Transverse colon (tissue), 4 donors: ENCODE measurements at places on chromosomes 5 and 9. TPM values are rescaled to one million over a fixed set of nuclear protein-coding genes. Genes with fewer than 3 reads are reported as not detected.

- peaks cover 49% of the 10 kb centered on the region for H3K27me3 ChIP-seq
- H3K27ac ChIP-seq, result peak overlapping the region; percentile 84
- peak overlapping the region; percentile 87 for H3K4me3 ChIP-seq
- peaks cover 19% of the 10 kb centered on the region for H3K4me1 ChIP-seq
- peak; percentile 87 for DNase-seq
Measured at GRCh38 chr9:21995006-21995665, 545 bp downstream of the CDKN2B-AS1 start.

DNA sequence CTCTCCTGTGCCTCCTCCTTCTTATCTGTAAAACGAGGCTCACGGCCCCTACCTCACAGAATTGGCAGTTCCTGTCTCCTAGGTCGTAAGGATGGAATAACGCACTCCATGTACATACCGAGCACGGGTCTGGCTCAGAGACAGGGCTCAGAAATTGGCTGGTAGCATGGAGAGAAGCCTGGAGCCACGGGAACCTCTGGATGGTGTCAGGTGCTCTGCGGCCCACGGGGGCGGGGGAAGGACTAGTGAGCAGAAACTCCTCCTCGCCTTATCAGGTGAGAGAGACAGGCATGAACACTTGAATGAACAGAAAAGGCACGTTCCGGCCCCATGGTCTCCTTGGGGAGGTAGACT is 15.4 kb upstream of the C5orf47 start:
- no peaks in the 10 kb centered on the region for H3K36me3 ChIP-seq
- peak overlapping the region; percentile 35 for H3K4me3 ChIP-seq
- DNase-seq, result peak; percentile 31
- peaks cover 10% of the 10 kb centered on the region for H3K4me1 ChIP-seq

DNA sequence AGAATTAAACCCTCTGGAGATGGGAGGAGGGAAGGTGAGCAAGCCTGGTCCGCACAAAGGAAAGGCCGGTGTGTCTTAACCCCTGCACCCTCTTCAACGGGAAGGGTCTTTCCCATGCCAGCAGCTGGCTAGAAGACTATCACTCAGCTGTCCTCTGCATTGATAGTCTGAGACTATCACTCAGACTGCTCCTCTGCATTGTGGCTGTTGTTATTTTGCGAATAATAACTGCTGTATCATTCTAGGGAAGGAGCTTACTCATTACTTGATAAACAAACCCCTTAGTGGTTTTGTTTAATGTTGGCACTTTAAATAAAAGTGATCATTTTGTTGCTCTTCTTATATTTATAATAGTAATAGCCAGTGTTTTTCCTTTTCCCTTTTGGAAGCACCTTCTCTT is 8.1 kb downstream of the TRIP13 start:
- H3K36me3 ChIP-seq, result no peaks in the 10 kb centered on the region
- H3K27me3 ChIP-seq, result no peaks in the 10 kb centered on the region
- no peak overlapping the region for H3K27ac ChIP-seq

DNA sequence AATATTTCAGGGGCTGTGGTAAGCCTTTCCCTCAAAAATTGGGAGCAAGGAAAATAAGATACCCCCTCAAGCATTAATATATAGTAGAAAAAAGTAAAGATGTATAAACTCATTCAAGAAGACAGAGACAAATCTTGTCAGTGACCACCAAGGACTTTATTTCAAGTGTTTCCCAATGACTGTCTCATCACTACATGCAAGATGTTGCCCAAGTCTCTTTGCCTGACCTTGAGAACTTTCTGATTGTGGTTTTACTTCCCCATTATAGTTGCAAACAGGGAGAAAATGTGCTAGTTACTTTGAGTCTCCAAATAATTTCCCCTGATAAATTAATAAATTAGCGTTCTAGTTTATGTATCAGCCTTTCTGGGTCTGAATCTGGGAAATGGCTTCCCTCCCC is 4.0 kb upstream of the SLC46A2 start:
- peaks cover 32% of the 10 kb centered on the region for H3K27me3 ChIP-seq
- no peaks in the 10 kb centered on the region for H3K36me3 ChIP-seq
- H3K4me1 ChIP-seq, result no peaks in the 10 kb centered on the region
- H3K4me3 ChIP-seq, result no peak overlapping the region
- H3K27ac ChIP-seq, result no peak overlapping the region

GRCh38 chr5:124859556-124860290 is 113.3 kb upstream of the ZNF608 start:
- H3K27me3 ChIP-seq, result no peaks in the 10 kb centered on the region
- no peak for DNase-seq
- H3K36me3 ChIP-seq, result no peaks in the 10 kb centered on the region
- no peak overlapping the region for H3K27ac ChIP-seq

GRCh38 chr9:14051419-14051818 is 262.5 kb downstream of the NFIB start:
- DNase-seq, result no peak
- H3K4me1 ChIP-seq, result no peaks in the 10 kb centered on the region
- H3K27ac ChIP-seq, result no peak overlapping the region

DNA sequence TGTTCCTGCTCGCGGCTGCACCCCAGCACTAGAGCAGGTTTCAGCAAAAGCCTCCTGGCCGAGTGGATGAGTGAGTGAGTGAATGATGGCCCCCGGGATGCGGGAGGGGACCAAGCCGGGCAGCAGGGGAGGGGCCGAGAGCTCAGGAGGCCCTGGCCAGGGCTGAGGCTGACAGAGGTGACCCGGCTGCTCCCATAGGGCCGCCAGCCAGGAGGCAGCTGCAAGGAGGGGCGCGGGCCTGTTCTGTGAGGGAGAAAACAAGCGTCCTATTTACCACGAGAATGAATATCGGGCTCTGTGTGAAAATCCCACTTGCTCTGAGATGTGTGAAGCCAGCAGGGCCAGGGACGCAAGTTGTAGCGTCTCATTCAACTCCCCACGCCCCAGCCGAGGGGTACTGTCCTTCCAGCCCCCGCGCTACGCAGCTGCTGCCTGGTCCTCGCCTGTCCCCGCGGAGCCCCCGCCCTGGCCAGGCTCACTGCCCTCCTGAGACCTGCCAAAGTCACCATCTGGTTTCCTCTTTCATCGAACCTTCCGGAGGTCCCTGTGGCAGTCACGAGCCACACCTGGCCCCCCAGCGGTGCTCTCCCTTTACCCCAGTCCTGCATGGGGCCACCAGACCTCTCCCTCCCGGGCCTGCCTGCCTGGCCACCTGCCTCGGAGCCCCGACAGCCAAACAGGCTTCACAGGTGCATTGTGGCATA is 38.8 kb downstream of the RASGEF1C start:
- DNase-seq, result no peak
- no peak overlapping the region for H3K4me3 ChIP-seq
- H3K27ac ChIP-seq, result peak overlapping the region; percentile 41

DNA sequence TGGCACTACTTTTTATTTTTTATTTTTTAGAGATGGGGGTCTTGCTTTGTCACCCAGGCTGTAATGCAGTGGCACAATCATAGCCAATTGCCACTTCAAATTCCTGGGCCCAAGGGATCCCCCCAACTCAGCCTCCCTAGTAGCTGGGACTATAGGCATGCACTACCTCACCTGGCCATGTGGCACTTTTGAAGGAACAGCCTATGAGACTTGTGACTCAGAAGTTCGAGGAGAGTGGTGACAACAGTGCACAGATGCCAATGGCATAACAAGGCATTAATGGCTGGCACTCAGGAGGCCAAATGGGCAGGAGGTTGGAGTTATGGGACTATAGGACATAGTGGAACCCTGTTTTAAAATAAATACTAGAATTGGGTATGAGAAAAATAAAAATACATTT is 33.7 kb downstream of the ANKRD31 start:
- no peak overlapping the region for H3K4me3 ChIP-seq
- H3K27ac ChIP-seq, result no peak overlapping the region
- H3K36me3 ChIP-seq, result no peaks in the 10 kb centered on the region
- no peaks in the 10 kb centered on the region for H3K27me3 ChIP-seq

- no peaks in the 10 kb centered on the region for H3K27me3 ChIP-seq
- H3K36me3 ChIP-seq, result no peaks in the 10 kb centered on the region
- H3K27ac ChIP-seq, result no peak overlapping the region
- H3K4me1 ChIP-seq, result no peaks in the 10 kb centered on the region
- peak; percentile 16 for DNase-seq
Measured at GRCh38 chr9:127664678-127665507, 41.9 kb upstream of the CFAP157 start.

DNA sequence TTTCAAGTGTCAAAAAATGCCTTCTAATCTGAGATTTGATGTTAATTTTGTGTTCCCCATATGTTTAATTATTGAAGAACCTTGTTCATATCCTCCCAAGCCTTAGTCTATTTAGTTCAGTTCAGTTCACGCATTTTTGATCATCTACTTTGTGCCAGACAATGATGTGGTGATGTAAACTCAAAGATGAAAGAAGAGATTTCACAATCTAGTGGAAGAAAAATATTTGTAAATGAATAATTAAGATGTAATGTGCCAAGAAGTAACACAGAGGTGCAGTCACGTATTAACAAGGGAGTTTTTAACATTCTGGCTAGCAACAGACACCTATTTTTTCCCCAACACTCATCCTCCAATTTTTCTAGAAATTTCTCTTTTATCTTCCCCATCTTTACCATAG is 22.1 kb upstream of the KIF2A start:
- no peaks in the 10 kb centered on the region for H3K27me3 ChIP-seq
- H3K4me1 ChIP-seq, result no peaks in the 10 kb centered on the region

- no peak for DNase-seq
- H3K27ac ChIP-seq, result no peak overlapping the region
- no peak overlapping the region for H3K4me3 ChIP-seq
Measured at GRCh38 chr5:1015507-1015906, 6.9 kb downstream of the NKD2 start.

GRCh38 chr5:69250593-69250992 is 15.9 kb downstream of the CDK7 start:
- H3K36me3 ChIP-seq, result no peaks in the 10 kb centered on the region
- no peaks in the 10 kb centered on the region for H3K27me3 ChIP-seq
- no peak overlapping the region for H3K27ac ChIP-seq
- no peaks in the 10 kb centered on the region for H3K4me1 ChIP-seq
- H3K4me3 ChIP-seq, result no peak overlapping the region

GRCh38 chr9:78368236-78368635 is 71.3 kb downstream of the PSAT1 start:
- DNase-seq, result no peak
- no peaks in the 10 kb centered on the region for H3K36me3 ChIP-seq
- H3K4me3 ChIP-seq, result no peak overlapping the region
- no peaks in the 10 kb centered on the region for H3K4me1 ChIP-seq

- no peak for DNase-seq
- H3K27ac ChIP-seq, result no peak overlapping the region
- H3K36me3 ChIP-seq, result peaks cover 7% of the 10 kb centered on the region
- no peaks in the 10 kb centered on the region for H3K27me3 ChIP-seq
Measured at GRCh38 chr9:88476491-88477271, 58.3 kb upstream of the NXNL2 start.

The PHF24 gene
- total RNA-seq, result not detected

The PDZD2 gene
- total RNA-seq, result 2.0 TPM

The FTMT gene
- not detected for total RNA-seq

The SAXO1 gene
- total RNA-seq, result not detected

The UBE2B gene
- total RNA-seq, result 51.2 TPM

The LPAR1 gene
- 34.4 TPM for total RNA-seq

The MAMDC4 gene
- total RNA-seq, result 11.4 TPM

The IDNK gene
- total RNA-seq, result not detected

The GRIN1 gene
- not detected for total RNA-seq

The S100Z gene
- not detected for total RNA-seq

The SLC1A1 gene
- 33.7 TPM for total RNA-seq

The WWC1 gene
- 10.1 TPM for total RNA-seq

The MAMDC2 gene
- 23.1 TPM for total RNA-seq

The JMY gene
- total RNA-seq, result 25.1 TPM

The GFI1B gene
- total RNA-seq, result not detected
